Stimulated activated CD4-positive, alpha-beta T cell treated with anti-CD3 and anti-CD28 coated beads, Interleukin-1b, Interleukin-23, amount 100 ng/mL, for 1 hour (primary cell): ENCODE measurements at places on chromosomes 11 and 22.

- DNase-seq, result no peak
Observed at GRCh38 chr22:49779211-49779610, 48.5 kb downstream of the BRD1 start.

- no peak for DNase-seq
Observed at GRCh38 chr11:125332821-125333220, 163.2 kb downstream of the FEZ1 start.

DNA sequence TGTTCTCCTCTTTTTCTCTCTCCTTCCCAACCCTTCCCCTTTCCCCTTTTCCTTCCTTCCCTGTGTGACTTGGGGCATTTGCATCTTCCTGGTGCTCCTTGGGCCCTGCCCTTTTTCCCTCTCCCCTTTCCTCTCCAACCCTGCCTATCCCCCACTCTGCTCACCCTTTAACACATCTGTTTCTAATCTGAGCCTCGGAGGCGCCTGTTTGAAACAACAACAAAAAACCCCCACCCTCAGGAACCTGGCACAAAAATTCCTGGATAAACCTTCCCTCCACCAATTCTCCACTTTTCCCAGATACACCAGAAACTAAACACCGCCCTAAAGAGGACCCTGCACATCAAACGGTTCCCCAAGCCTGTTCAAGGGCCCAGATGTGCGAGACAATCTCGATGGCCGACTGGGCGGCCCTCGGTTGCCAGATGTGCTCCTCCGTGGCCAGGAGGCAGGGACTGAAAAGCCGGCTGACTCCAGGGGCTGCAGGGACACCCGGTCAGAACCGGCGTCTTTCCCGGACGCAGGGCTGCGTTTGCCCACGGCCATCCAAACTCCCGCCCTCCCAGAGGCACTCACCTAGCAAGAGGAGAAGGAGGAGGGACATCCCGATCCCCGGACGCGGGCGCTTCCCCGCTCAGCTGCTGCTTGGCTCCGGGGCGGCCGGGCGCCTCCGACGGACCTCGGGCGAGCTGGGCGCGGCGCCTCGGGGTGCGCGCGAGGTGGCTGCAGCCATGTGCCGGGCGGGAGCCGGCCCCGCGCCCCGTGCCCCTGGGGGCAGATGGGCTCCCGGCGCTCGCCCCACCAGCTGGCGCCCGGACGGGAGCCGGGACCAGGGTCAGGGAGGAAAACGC lies 486 bp downstream of the CLMP start:
- DNase-seq, result no peak

GRCh38 chr11:86537541-86538222 lies 134.7 kb downstream of the ME3 start:
- DNase-seq, result no peak
